Dorsolateral prefrontal cortex (tissue), 122 donors: ENCODE measurements at places on chromosomes 11 and 22. TPM values are rescaled to one million over a fixed set of nuclear protein-coding genes. Genes with fewer than 3 reads are reported as not detected.

The RAG2 gene
- total RNA-seq = not detected

The GLYAT gene
- not detected for total RNA-seq

The OR56A1 gene
- total RNA-seq = 0.75 TPM

The DTX4 gene
- total RNA-seq = 31.0 TPM

The DCDC1 gene
- 3.4 TPM for total RNA-seq

The PRR5L gene
- total RNA-seq = 44.2 TPM

The TRIM29 gene
- 0.95 TPM for total RNA-seq

The CRYBA4 gene
- total RNA-seq = not detected

The CLMP gene
- total RNA-seq = 7.3 TPM

The SEC14L6 gene
- total RNA-seq = 3.2 TPM

The C11orf97 gene
- total RNA-seq = 1.5 TPM
